ENCODE measurements at places on chromosomes 6 and 20.

DNA sequence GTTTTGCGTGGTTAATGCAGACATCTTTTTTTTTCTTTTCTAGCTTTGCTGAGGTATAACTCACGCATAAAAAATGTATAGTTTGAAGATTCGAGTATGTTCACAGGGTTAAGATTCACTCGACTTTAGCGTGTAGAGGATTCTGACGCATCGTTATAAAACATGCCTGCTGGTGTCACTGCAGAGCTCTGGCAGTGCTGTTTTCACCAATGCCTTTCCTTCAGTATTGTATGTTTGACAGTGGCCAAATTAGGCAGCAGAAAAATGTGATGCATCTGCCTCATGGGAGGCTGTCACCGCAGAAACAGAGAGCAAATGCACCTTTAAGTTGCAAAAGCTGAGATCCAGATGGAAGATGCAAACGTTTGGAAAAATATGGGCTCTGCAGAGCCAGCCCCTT lies 18.0 kb upstream of the SIRPB2 start:
- DNase-seq: no peak

DNA sequence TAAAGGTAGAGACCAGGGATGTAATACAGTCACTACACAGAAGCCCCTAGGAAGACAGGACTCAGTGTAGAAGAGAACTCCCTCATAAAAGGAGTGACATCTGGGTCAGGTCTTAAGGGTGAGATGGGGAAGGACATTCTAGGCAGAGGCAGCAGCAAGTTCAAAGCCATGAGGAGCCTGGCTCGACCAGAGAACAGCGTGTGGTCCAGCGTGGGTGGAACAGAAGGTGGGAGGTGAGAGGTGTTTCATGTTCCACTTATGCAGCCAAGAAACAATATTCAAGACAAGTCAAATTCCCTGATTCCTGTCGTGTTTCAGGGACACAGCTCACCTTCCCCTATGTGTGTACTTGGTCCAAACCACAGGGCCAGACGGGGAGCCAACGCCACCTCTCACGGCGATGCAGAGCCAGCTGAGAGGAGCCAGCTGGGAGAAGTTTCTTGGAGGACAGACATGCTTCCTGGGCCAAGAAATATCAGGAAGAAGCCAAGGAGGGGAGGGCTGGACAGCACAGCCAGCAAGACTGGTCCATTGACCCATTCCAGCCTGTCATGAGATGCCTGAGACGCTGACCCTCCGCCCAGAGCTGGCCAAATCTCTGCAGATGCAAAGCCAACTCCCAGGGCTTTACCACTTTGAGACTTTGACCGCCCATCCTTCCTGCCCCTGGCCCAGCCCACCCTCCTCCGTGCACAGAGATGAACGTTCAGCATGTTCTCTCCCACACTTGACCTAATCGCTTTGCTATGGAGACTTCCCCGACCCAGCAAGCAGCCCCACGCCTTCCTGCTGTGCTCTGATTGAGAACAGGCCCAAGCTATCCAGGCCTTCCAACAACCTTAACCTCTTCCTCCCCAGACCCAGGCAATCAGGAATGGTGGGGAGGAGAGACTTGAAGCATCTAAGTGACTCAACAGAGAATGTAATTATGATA lies 113.8 kb downstream of the PRND start:
- DNase-seq: no peak

- no peak for DNase-seq
These were observed 8.0 kb upstream of the COL21A1 start for GRCh38 chr6:56255349-56255748.

- DNase-seq: no peak
These were observed 33.0 kb downstream of the NUP153 start for GRCh38 chr6:17673543-17674254.

GRCh38 chr6:145175470-145175869 lies 559.9 kb downstream of the EPM2A start:
- DNase-seq: no peak

GRCh38 chr20:50980071-50980681 lies 21.6 kb downstream of the MOCS3 start:
- no peak for DNase-seq

DNA sequence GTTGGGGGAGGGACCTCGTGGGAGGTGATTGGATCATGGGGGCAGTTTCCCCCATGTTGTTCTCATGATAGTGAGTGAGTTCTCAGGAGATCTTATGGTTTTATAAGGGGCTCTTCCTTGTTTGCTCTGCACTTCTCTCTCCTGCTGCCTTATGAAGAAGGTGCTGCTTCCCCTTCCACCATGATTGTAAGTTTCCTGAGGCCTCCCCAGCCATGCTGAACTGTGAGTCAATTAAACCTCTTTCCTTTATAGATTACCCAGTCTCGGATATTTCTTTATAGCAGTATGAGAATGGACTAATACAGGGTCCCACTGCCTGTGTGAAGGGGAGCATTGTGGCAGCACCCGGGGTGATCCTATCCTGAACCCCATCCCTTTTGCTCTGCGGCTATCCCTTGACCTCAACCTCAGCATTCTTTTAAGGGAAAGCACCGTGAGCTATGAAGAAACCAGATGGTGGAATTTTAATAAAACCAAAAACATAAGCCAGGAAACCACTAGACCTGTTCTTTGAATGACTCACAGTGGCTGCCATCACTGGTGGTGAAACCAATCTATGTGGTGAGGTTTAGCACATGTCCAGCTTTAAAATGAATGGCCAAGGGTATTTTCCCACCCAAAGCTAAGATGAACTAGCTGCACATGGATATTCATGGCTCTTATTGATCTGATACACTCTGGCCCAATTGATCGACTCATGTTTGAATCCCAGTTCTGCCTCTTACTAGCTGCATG lies 62.2 kb downstream of the ZDHHC14 start:
- no peak for DNase-seq

DNA sequence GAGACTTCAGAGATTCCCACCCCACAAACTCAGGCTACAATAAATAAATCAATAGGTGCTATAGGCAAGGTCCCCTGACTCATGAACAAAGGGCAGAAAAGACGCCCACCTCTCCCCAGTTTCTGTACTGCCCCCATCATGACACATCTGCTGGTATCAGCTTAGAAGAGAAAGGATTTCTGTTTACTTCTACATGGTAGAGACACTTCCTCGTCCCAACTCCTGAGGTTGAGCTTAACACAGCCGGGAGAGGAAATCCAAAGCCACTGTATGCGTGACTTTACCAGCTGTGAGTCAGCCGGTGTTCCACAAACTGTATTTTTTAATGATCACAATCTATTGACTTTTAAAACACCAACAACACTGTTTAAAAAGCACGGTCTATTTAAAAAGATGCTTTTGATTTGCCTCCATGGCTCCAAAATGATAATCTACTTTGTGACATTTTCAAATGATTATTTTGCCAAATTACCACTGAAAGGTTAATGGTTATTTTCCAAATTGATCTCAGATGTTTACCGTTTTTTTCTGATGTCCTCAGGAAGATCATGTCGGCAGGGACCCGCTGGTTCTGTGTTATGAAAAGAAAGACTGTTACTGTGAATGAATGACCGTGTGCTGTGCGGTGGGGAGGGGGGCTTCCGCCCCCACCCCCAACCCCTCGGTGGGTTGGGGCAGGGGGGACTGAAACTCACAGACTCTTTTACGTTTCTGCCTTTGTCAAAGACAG lies 72.5 kb downstream of the ATP9A start:
- DNase-seq: no peak

- DNase-seq: no peak
These were observed 37.9 kb downstream of the TRAM2 start for GRCh38 chr6:52538901-52539354.

DNA sequence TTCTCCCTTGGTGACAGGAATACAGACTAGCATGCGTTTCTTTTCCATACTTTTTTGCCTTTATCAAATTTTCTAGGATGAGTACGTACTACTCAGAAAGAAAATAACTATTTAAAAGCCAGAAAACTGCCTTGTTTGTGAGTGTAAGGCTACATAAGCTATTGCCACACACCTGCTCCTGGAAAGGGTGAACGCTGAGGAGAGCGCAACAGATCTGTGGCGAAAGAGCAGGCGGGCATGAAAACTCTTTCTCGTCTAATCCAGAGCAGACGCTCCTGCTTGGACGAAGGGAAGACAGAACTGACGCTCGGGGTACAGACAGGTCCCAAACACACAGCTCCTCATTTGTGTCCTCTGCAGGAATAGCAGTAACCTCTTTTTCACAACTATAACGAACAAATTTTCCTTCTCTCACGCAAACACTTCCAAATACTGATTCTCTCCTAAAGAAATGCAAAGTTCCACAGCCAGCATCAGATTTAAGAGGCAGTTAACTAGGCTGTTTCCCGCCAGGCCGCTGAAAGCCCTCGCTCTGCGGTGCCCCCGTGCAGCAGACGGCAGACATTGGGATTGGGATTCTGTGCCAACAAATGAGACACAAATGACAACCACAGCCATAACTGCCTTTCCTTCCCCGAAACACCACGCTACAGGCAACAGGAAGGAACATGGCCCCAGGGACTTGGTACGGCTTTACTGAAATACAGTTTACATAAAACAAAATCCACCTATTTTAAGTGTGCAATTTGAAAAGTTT lies 20.0 kb downstream of the TAF4 start:
- no peak for DNase-seq

- no peak for DNase-seq
These were observed 744.0 kb upstream of the MAP3K7 start for GRCh38 chr6:91330896-91331295.

DNA sequence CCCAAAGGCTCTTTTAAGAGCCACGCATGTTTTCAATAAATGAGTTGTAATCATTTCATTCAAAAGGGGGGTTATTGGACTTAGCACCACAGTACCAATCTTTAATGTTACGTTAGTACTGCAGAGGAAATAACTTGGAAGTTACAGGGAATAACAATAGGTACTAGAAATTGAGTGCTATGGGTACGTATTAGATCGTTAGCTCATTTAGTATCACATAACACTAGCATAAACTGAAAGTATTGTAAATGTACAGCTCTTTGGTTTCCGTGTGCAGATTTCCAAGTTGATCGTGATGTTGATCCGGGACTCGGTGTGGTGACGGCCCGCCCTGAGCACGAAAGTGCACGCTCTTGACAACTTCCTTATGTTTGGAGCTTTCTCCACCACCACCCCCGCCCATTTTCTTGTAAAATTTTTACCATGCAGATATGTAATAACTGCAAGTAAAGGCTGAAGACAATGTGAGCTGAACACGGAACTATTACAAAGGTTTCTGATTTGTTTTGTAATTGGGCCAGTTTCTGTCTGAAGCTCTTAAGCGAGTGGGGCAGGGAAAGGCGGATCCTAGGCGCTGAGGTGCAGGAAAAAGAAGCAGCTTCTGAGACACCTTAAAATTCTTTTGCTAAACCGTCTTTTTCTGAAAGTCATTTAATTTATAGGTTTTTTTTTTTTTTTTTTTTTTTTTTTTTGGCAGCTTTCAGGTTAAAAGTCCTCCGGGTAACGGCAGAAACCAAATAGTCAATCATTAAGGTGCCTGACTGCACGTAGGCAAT lies 71.5 kb downstream of the HFE start:
- peak; percentile 73 for DNase-seq

- DNase-seq: no peak
These were observed 275.6 kb downstream of the SMOC2 start for GRCh38 chr6:168716581-168716980.

- no peak for DNase-seq
These were observed 5.5 kb downstream of the BMP7 start for GRCh38 chr20:57260934-57261333.

DNA sequence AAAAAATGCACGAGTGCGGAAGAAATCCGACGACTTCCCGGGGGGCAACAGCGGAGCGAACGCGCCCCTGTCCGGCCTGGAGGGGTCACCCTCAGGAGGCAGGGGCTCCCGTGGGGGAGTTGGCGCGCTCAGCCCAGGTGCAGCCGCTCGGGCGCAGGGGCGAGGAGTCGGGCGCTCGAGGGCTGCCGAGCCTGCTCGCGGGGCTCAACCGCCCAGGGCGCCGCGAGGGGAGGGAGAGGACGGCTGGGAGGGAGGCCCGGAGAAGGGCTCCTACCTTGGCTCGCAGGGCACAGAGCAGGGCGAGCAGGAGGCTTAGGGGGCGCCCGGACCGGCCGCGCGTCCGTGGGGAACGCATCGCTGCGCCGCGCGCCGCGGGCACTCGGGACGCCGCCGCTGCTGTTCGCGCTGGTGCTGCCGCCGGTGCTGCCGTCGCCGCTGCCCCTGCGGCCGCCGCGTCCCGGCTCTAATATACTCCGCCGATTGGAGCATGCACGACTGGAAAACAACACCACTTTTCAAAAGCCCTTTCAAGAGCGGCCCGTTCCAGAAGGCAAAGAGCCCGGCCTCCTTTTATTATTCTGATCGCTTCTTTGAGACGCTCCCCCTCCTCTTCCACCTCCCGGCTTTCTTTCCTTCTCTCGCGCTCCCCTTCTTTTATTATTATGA lies 490 bp downstream of the JAG1 start:
- DNase-seq: no peak

- no peak for DNase-seq
These were observed 17.5 kb upstream of the CEP85L start for GRCh38 chr6:118668761-118669385.

GRCh38 chr20:23190557-23190956 lies 104.4 kb upstream of the CD93 start:
- DNase-seq: no peak

GRCh38 chr6:33313709-33314514 lies at the start of gene TAPBP:
TSS of gene TAPBP (minus strand) at chr6:33314078. CDS start at chr6:33314041, 37 bp downstream.
- DNase-seq: peak; percentile 91

GRCh38 chr6:147390909-147391536 lies 117.5 kb upstream of the SAMD5 start:
- no peak for DNase-seq

- no peak for DNase-seq
These were observed 88.0 kb downstream of the SCML4 start for GRCh38 chr6:107735906-107736635.

DNA sequence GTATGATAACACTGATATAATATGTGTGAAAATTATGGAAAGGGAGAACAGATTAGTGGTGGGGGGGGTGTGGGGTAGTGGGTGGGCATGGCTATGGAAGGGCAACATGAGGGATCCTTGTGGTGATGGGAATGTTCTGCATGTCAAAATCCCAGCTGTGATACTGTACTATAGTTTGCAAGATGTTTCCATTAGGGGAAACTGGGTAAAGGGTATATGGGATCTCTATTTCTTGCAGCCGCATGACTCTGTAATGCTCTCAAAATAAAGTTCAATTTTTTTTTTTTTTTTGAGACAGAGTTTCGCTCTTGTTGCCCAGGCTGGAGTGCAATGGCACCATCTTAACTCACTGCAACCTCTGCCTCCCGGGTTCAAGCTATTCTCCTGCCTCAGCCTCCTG lies 14.3 kb downstream of the ZBTB2 start:
- DNase-seq: no peak

GRCh38 chr6:146305951-146306350 lies 237.7 kb upstream of the RAB32 start:
- DNase-seq: no peak
